ENCODE measurements at places on chromosomes 6 and 20.

- DNase-seq: no peak
These were observed 261.2 kb downstream of the PHACTR1 start for GRCh38 chr6:12977806-12978205.

- no peak for DNase-seq
These were observed 50.4 kb upstream of the CTNNBL1 start for GRCh38 chr20:37643400-37643799.

DNA sequence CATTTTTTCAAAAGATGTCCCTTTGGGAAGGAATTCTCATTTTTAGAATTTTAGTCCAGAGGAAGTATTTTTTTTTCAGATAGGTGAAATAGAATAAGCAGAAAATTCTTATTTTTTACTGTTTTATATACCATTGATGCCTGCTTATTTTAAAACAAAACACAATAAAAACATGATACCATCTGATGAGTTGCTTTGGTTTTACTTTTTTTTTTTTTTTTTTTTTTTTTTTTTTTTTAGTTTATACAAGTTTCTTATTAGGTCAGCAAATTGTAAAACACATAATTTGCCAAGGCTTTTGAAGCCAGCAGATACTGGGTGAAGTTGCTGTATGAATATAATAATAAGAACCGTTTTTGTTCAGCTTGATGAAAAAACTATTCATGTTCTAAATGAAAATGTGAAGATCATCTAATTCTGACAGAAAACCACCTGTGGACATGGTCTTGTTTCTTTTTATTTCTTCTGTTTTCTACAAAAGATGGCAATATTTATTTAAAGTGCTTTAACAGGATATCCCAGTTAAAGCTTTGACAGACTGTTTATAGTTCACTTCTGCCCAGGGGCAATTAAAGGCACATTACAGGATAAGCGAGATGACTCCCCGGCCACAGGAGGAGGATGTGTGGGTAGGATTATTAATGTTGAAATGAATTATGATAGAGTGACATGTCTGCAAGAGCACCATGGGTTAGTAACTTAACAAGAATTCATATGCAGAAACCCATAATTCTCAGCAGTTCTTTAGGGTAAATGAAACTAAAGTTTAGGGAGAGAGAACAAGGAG lies 31.1 kb downstream of the MYB start:
- no peak for DNase-seq

GRCh38 chr20:46965477-46965876 lies 70.8 kb downstream of the EYA2 start:
- no peak for DNase-seq

DNA sequence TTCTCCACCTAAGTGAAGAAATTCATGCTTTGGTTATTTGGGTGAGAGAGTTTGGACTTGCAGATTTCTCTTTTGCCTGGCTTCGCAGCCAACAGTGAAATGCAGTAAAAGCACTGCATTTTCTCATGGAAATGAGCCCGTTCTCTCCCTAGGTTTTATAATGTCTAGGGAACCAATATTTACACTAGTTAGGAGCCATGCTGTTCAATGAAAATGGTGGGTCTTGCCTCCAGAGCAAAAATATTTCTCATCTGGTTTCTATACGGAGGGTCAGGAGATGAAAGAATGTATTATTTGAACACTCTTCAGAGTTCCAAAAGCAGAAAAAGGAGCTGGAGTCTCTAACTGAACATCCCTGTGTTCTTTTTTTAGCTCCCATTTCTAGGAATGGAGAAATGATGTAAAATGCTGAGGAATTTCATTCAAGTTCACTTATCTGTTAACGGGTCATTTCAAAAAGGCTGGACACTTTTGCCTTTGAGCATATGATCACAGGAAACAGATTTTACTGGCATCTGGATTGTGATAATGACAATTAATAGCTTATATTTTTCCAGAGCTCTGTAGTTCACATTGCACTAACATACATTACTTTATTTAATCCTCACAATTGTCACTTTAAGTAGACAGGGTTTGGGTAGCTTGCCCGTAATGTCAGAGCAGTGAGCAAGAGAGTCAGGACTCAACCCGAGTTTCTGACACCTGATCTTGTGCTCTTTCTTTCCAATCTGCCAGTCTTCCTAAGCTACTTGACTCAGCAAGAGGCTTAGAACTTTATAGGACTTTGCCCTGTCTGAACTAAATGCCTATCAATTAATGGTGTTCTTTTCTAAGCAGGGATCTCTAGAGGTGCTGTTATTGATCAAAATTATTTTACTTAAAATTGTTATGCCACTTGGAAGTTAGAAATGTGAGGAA lies 78.0 kb downstream of the PPP1R14C start:
- DNase-seq: no peak
